NCI-H2171 treated with DMSO at 0.1 percent for 48 hours (cell line): ENCODE measurements at places on chromosomes 5 and 9.

DNA sequence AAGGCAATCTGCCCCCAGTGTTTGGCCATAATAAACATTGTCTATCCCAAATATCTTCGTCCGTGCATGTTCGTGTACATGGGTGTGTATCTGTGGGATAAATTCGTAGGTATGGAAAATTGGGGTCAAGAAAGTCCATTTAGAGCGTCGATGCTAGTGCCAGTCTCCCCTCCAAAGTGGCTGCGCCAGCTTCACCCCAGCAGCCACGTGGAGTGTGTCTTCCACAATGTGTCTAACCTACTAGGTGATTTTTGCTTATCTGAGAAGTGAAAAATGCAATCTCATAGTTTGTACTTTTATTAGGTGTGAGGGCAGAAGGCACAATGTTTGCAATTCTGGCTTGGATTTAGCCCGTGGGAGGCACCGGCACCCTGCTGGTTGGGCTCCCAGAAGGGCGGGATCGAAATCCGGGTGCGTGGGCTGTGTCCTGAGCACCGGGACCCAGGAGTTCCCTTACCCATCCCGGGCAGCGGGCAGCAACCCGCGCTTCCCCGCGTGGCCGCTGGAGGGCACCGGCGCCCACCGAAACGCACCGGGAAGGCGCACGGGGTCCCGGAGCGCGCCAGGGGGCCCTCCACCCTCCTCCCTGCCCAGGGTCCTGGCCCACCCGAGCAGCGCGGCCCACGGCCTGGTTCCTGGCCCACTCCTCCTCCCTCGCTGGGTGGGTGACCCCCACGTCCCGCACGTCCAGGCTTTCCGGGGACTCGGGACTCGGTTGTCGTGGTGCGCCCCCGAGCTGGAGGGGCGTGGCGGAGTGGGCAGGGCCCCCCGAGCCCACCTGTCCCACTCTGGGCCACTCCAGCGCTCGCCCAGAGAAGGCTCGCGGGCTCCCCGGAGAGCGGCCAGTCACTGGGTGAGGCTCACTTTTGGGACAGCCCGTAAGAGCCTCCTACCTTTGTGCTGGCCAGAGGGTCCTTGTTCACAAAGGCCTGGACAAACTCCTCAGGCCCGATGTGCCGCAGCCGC, 55.4 kb upstream of the RNF130 start:
- no peak for DNase-seq

GRCh38 chr9:91421971-91422757, 1.5 kb downstream of the NFIL3 start:
- DNase-seq, result no peak

DNA sequence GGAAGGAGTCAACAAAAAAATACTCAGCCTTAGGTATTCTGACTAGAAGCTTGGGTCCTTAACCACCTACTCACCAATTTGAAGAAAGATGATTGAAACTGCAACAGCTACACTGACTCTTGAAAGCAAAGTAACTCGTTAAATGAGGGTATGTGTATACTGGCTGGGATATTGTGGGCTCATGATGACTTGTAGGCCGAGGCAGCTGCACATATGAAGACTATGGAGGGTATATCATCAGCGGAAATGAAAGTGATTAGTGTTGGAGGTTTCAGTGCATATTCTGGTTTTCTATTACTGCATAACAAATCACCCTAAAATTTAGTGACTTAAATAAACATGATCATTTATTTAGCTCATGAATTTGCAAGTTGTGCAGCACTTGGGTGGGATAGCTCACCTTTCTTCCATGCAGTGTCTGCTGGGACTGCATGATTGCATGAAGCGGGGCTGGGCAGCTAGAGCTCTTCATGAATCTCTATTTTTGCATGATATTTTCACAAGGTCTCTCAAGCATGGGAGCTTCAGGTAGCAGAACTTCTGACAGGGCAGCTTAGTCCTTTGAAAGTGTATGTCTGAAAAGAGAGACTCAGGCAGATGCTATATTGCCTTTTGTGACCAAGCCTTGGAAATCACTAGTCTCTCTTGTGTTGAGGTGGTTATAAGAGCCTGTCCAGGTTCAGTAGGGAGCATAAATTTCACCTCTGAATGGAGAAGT, 96.1 kb upstream of the CDKN2B start:
- DNase-seq, result no peak

GRCh38 chr9:87256973-87257372, 240.7 kb upstream of the DAPK1 start:
- DNase-seq, result no peak
